ENCODE measurements at places on chromosomes 1 and 21.

DNA sequence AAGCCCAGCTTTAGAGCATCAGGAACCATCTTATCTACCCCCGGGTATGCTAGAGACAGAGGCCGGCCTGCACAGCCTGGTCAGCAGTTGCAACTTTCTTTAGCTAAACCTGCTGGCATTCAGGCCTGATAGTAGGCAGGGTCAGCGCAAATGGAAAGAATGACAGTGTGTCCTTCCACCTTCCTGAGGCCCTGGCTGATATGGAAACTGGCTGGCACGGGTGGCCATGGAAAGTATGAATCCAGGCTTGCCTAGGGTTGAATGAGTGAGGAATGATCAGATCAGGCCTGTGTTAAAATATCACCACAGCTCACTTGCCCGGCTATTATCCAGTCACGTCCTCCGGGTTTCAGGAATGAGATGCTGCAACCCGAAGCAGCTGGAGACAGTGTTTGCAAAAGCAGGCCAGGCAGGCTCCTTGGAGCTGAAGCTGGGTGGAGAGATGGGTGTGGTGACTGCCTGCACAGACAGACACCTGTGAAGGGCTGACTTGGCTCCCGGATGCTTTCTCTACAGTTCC lies 34.7 kb downstream of the RCAN1 start:
- DNase-seq = no peak

- DNase-seq = no peak
These were observed 2.2 kb upstream of the KCNA3 start for GRCh38 chr1:110676970-110677369.

GRCh38 chr1:213989002-213989855 lies 1.5 kb downstream of the PROX1 start:
- DNase-seq = no peak

DNA sequence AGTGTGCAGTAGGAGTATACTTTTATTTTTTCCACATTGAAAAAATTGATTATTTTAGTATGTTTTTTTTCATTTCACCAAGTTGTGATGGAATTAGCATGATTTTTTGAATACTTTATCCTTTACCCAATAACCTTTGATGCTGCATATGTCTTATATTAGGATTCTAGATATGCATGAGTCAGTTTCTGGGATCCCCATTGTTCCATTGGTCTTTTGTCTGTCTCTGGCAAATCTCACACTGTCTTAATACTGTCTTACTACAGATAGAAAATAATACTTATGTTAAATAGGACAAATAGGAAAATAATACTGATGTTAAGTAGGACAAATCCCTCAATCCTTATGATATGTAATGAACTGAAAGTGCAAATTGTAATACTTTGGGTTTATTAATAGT lies 54.3 kb upstream of the ASB17 start:
- no peak for DNase-seq

DNA sequence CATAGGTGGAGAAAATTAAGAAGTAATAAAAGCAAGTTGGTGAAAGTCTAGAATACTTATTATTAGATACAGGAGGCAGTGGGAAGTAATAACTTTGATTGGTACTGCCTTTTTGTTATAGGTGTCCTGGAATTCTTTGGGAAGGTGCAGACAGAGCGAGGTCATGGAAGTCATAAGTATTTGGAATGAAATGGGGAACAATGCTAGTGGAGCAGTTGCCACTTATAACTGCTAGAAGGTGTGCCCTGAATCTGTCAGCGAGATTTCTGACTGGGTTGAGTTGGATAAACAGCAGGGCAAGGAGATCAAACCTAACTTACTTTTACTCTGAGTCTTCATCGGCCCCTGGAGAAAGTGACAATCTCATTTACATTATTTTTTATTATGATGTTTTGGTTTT lies 69.6 kb downstream of the LHX9 start:
- DNase-seq = no peak

DNA sequence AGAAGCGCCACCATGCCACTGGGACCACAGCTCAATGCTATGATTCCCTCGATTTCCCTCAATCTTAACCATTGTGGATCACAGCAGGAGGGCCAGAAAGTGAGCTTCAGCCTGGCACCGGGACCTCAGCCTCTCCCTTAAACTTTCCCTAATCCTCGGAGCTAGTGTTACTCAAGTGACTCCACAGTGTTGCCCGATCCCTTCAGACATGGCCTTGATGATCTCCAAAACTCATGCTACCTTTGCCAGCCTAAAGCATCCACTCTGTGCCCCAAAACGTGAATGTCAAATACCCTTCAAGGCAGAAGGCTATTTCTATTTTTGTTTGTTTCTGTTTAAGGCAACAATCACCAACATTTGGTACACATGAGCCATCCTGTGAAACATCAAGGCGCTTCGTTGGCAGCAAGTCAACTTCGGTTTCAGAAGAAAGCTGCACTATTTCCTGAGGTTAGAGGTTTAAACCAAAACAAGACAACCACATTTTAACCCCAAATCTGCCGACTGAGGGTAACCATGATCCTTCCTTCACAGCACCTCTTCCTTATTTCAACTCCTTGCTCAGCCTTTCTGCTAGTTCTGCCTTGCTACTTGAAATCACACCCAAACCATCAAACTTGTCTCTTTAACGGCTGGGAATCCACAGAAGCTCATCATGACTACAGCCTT lies 94.4 kb upstream of the KRTAP19-8 start:
- no peak for DNase-seq

- no peak for DNase-seq
These were observed 44.1 kb upstream of the SIM2 start for GRCh38 chr21:36654796-36655325.

DNA sequence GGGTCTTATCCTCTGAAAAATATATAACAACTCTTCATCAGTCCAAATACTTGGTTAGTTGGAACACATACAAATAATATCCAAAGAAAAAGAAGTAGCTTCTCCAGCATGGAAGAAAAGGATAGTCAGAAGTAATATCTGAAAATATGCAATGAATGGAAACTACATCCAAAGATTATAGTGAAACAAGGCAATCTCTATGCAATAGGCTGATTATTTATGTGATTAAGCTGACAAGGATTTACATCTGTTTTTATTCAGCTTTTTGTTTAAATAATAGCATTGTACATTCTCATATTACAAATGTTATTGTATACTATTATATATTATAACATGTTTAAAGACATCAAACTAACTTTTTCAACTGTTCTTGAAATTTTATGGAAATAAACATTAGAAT lies 15.3 kb upstream of the TGFBR3 start:
- no peak for DNase-seq

DNA sequence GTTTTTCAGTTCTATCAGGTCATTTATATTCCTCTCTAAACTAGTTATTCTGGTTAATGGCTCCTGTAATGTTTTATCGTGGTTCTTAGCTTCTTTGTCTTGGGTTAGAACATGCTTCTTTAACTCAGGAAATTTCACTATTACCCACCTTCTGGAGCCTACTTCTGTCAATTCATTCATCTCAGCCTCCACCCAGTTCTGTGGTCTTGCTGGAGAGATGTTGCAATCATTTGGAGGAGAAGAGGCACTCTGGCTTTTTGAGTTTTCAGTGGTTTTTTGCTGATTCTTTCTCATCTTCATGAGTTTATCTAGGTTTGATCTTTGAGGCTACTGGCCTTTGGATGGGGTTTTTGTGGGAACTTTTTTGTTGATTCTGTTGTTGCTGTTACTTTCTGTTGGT lies 213.0 kb downstream of the BRINP2 start:
- no peak for DNase-seq

DNA sequence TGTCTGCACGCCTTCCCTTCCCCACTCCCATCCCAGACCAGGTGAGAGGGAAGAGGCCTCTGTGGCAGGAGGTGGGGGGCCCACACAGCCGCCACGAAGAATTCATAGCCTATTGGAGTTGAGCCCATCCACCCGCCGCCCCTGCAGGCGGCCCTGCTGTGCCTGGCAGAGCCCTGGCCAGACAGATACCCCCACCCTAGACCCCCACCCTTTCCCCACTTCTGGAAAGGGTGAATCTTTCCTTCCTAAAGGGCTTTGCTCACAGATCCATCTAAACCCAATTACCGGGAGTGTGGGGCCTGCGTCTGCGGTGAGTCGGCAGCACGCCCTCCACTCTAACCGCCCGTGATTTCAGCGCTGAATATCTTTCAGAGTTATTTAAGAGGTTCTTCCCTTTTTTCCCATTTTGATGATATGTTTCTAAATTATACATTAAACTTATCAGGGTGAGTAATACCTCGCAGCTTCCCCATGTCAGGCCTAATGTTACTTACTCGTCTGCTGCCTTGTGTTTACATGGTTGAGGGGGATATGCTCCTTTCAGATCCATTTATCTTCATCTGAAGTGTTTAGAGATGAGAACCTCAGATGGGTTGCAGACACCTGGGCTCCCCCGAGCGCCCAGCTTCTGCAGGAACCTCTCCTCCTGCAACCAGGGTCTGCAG lies 183.9 kb upstream of the VAMP3 start:
- DNase-seq = no peak

GRCh38 chr1:11334821-11335220 lies 61.8 kb downstream of the UBIAD1 start:
- DNase-seq = no peak

GRCh38 chr1:51955797-51956527 lies 34.5 kb downstream of the RAB3B start:
- DNase-seq = no peak
